ENCODE measurements at places on chromosomes 16 and 17. TPM values are rescaled to one million over a fixed set of nuclear protein-coding genes. Genes with fewer than 3 reads are reported as not detected.

- DNase-seq: no peak
Measured at GRCh38 chr17:22512506-22512905, 820.2 kb downstream of the KCNJ18 start.

GRCh38 chr17:75684924-75685323, 17.8 kb downstream of the SAP30BP start:
- DNase-seq: no peak

DNA sequence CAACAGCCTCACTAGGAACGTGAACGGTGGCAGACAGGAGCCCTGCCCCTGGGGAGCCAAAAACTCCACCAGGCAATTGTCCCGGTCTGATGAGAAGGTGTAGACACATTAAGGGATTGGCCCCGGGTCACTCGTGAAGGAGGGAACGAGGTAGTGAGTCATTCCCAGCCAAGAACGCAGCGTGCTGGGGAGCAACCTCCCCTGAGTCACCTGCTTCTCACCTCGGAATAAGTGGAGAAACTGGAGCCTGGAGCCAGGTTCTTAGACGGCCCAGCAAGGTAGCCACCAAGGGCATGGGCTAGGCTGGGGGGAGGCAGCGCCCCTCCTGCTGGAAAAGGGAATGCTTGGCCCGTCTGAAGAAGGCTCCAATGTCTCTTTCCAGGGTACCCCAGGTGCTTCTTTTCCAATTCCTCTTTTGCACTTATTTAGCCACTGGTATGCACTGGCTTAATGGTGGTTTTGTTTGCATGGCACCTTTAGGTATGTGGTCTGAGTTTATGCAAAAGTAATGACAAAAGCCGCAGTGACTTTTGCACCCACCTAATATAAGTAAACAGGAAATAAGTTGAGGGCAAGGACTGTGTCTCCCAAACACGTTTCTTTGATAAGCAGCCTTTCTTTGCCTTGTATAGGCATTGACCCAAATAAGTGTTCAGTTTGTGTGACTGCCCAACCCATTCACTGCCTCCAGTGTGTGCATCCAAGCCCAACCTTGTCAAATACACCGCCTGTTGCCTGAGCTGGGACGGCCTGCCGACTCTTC, 1.8 kb upstream of the HELZ start:
- DNase-seq: peak; percentile 54

DNA sequence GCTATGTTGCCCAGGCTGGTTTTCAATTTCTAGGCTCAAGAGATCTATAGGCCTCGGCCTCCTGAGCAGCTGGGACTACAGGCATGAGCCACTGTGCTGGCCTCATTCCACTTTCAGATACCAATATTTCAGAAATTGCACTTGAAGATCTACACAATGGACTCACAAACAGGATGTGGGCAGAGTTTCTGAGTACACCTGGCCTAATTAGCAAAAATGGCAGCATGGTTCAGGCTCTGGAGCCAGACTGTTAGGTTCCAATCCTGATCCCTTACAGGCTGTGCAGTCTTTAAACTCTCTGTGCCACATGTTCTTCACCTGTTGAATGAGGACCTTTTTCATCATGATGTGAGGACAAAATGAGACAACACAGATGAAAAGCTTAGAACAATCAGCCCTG, 32.2 kb downstream of the RNF157 start:
- DNase-seq: no peak

DNA sequence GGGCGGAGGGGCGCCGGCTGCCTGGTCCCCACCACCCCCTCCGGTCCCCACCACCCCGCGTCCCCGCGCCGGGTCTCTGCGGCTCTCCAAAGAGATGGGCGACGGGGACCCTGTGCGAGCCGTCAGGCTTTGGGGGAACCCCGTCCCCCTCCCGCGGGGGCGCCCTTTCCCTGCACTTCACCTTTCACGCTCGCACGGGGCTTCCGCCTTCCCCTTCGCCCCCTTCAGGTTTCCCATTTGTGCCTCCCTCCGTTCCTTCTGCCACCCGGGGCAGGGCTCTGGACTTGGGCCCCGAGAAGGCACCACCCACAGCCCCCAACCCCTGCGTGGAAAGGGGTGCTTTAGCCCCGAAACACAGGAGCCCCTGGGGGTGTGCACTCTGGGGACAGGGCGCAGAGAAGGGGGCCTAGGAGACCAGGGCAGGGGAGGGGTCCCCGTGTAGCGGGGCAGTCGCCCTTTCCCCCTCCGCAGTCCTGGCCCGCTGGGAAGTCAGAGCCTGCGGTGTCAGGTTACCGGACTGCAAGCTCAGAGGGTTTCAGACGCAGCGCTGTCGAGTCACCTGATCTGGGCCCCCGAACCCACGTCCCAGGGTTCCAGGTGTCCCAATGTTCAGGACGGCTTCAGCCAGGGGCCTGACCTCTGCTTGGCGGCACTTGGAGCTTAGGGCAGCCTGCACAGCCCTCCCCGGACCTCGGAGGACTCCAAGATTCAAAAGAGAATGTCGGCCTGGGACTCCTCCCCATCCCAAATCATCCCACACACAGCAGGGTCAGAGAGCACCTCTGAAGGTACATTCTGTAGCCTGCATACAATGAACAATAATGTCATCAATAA, 6.7 kb upstream of the CCDC92B start:
- DNase-seq: no peak

DNA sequence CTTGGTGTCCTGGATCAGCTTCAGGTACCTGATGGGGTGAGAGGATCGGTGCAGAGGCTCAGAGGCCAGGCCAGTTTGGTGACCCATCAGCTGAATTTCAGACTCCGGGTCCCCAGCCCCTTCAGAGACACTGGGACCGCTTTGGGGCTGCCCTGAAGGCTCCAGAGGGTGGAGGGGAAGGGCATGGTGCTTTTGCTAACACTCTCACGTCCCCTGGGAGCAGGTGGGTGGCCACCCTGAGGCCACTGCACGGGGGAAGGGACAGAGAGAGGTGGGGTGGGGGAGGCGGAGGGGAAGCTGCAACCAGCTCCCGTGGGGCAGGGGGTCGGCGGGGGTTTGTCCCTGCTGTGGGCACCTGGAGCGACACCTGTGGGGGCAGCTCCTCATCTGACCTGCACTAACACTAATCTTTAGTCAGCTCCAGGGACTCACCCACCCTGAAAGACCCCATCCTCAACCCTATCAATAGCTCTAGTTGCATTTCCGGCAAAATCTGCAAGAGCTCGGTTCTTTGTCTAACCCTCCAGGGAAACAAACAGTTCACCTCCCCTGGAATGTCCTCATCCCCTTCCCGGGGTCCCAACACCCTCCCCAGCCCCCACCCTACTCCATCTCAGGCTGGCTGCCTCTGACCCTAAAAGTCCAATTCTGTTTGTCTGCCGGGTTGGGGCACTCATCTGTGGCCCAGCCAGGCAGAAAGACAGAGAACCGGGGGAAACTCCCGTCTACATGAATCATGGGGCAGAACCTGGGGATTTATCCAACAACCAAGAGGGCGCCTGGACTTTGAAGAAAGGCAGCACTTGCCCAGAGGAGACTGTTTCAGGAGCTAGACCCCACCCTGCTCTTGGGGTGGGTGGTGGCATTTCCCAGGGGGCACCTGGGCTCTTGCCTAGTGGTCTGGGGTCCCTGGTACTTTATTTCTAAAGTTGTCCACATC, 91.9 kb upstream of the CBX4 start:
- no peak for DNase-seq

DNA sequence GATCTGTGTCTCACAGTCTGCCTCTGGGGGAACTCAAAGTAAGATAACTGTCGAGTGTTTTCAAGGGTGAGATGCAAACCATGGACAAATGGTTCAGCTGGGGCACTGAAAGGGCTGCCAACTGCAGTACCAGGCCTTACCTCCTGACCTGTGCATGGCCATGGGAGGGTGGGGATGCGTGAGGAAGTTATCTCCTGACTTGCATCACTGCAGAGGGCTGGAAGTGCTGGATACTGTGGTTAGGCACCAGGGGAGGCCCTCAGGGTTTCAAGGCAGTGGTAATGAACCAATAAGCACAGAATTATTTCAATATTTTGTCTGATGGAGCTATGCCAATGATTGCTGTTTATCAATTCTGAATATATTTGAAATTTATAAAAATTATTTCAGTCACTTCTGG, 159.2 kb downstream of the CYLD start:
- DNase-seq: no peak

GRCh38 chr16:62033065-62033464, 3.2 kb downstream of the CDH8 start:
- DNase-seq: no peak

DNA sequence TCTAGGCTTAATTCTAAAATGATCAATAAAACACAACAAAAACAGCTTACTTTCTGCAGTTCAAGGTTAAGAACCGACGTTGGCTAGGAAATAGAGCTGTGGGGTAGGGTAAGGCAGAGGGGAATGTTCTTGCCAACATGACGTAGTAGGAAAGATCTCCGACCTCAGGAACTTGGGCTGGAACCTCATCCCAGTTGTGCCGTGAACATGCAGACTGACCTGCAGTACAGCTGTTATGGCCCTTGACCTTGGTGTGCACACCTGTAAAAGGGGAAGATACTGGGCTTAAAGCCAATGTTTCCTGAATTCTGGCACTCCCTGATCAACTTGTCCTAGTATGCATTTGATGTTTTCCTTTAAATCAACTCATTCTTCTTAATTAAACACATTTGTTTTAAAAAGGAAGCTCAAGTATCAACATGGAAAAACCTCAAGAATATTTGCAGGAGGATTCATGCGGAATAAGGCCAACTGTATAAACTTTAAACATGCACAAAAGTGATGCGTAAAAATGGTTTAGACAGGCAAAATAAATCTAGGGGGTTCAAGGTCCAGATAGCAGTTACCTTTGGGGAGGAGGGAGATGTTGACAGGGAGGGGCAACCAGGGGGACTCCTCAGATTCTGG, 14.2 kb upstream of the SLC6A2 start:
- DNase-seq: no peak

DNA sequence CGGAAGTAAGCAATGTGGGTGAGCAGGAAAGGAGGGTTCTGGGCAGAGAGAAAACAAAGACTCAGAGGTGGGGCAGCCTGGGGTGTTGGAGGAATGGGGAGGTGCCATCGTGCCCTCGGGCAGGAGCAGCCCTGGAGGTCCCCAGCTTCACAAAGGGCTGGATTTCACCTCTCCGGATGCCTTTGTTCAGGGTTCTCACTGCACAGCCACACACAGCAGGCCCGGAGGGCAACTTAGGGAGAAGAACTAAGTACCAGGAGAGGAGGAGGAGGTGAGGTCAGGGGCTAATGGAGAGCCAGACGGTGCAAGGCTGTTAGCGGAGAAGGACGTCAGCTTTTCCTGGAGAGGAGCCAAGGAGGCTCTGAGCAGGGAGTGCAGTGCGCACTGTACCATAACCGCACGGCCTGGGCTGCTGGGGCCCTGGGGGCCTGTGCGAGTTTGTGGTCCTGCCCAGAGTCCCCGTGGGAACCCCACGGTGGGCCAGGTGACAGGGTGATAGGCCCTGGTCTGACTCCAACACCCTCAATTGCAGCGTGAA, 9.3 kb downstream of the ARRB2 start:
- DNase-seq: no peak

GRCh38 chr17:42748202-42748907, 3.5 kb upstream of the EZH1 start:
- no peak for DNase-seq

DNA sequence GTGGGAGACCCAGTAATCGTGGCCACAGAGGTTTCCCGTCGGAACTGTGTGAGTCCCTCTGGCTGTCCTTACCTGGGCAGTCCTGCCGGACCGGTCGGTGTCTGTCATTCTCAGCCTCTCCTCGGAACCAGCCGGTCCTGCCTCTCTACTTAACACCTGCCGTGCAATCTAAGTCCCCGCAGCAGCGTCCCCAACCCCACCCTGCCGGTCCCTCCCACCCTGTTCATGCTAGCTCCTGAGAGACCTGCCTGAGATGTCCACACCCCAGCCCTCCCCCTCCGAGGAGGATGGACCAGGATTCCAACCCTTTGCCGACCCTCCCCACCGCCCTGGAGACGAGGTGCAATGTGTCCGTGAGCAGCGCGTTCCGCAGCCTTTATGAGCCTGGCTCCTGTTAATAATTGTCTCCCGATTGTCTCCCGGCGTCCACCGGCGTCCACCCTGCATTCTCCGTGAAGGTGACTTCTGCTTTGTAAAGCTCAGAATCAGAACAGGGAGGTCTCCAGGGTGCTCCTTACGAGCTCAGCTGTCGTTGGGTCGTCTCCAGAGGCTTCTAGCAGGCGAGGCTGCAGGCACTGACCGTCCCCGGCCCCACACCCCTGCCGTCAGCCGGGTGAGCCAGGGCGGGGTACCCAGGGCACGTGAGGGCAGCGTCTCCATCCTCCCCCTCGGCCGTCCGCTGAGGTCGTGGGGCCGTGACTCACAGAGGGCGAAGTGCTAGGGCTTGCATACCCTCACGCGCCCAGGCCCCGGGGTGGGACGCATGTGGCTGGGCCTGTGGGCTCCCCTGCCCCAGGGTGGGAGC, 10.1 kb downstream of the METRNL start:
- no peak for DNase-seq

- no peak for DNase-seq
Measured at GRCh38 chr16:48057048-48057447, 98.7 kb downstream of the ABCC12 start.

DNA sequence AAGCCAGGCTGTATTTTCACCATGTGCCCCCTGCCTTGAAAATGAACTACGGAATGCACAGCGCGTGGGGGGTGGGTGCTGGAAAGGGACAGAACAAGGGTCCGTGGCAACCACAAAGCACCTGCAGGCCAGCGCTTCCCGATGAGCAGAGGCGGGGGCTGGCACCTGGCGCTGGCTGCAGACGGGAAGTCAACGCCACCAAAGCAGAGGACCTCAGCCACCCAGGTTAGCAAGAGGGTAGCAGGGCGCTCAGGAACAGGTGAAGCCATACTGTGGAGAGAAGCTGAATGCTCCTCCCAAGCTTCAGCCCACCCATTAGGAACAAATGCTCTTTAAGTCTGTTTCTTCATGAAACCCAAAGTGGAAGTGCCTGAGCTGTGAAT, 64.7 kb downstream of the KLHDC4 start:
- DNase-seq: no peak

- DNase-seq: peak; percentile 82
Measured at GRCh38 chr17:64063766-64064224, 43.4 kb upstream of the ICAM2 start.

GAS7 gene
- total RNA-seq: 14.5 TPM

GDPD1 gene
- 7.7 TPM for total RNA-seq

MPP3 gene
- 5.5 TPM for total RNA-seq

SDR42E2 gene
- not detected for total RNA-seq

KATNIP gene
- 20.0 TPM for total RNA-seq

KRTAP4-5 gene
- not detected for total RNA-seq

CTDNEP1 gene
- 123 TPM for total RNA-seq

FADS6 gene
- total RNA-seq: 0.56 TPM

GP1BA gene
- not detected for total RNA-seq

EPN3 gene
- total RNA-seq: 5.8 TPM
